WTC11 (cell line): ENCODE measurements at places on chromosomes 2 and 18. TPM values are rescaled to one million over a fixed set of nuclear protein-coding genes. Genes with fewer than 3 reads are reported as not detected.
A peak's percentile ranks its signal among the peaks of the same experiment; 100 is the strongest.

The PPP1CB gene
- total RNA-seq: 122 to 133 TPM (median 124 TPM) in 3 replicates

The IL36A gene
- total RNA-seq: not detected in 3 replicates

The TUBB8B gene
- 0.94 to 1.6 TPM (median 1.2 TPM) in 3 replicates for total RNA-seq

The MC5R gene
- 0.14 to 0.27 TPM (median 0.15 TPM) in 3 replicates for total RNA-seq

The MOB1A gene
- total RNA-seq: 84.9 to 92.6 TPM (median 88.2 TPM) in 3 replicates

The SCN1A gene
- 0.62 to 1.6 TPM (median 1.0 TPM) in 3 replicates for total RNA-seq

DNA sequence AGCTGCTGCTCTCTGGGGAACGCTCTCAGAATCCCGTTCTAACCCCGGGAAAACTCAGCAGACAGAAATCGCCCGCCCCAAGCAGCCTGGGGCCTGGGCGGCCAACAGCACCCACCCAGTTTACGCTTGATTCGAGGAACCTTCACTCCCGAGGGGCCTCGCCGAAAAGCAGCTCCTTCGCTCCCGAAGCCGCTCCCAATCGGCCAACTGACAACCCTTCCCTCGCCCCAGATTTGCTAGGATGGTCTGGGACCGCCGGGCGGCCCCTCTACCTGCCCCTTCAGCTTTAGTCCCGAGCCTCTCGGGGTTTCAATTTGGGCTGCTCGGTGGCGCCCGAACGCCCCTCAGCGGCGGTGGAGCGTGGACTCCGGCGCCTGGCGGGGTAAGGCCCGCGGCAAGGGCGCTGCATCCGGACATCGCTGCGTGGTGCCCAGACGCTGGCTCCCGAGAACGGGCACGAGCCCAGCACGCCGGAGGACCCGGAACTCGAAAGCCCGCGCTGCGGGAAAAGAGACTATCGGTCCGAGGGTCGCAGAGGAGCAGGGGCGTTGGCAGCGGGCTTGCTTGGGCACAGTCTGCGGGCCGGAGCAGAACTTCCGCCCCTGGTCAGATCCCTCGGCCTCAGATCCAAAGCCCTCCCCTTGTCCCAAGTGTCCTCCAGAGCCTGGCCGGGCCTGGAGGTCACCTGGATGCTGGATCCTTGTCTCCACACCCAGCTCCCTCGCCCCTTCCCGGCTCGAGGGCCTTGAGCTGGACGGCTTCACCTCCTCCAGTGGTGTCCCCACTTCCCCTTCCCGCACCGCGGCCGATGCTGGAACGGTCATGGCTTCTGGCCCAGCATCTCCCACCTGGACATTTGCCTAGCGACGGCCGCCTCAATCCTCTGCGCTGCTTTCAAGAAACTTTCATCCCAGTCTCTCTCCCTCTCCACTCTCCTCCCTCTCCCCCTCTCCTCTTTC is 3.0 kb upstream of the OTX1 start:
- DNase-seq: peak; percentile 67
- H3K36me3 ChIP-seq: no peaks in the 10 kb centered on the region
- H3K4me1 ChIP-seq: peaks cover 57% of the 10 kb centered on the region
- peaks cover 81% of the 10 kb centered on the region for H3K27me3 ChIP-seq
- H3K27ac ChIP-seq: no peak overlapping the region

GRCh38 chr2:120495586-120495985 is 149.7 kb downstream of the INHBB start:
- no peak overlapping the region for H3K27ac ChIP-seq
- no peak for DNase-seq
- H3K27me3 ChIP-seq: peaks cover 38% of the 10 kb centered on the region
- no peaks in the 10 kb centered on the region for H3K4me1 ChIP-seq
- H3K4me3 ChIP-seq: no peak overlapping the region

GRCh38 chr18:2244641-2245040 is 326.7 kb downstream of the METTL4 start:
- no peaks in the 10 kb centered on the region; the same call in 1 of the 2 replicates for H3K27me3 ChIP-seq
- H3K27ac ChIP-seq: no peak overlapping the region
- H3K36me3 ChIP-seq: peaks cover 29% of the 10 kb centered on the region
- H3K4me3 ChIP-seq: no peak overlapping the region
- H3K4me1 ChIP-seq: peaks cover 35% of the 10 kb centered on the region

- DNase-seq: no peak
- no peak overlapping the region for H3K27ac ChIP-seq
- H3K36me3 ChIP-seq: no peaks in the 10 kb centered on the region
- no peaks in the 10 kb centered on the region for H3K27me3 ChIP-seq
Observed at GRCh38 chr2:8265476-8266226, 416.2 kb upstream of the ID2 start.

GRCh38 chr18:8623549-8624106 is 14.4 kb downstream of the RAB12 start:
- no peak for DNase-seq
- no peaks in the 10 kb centered on the region for H3K27me3 ChIP-seq
- H3K4me1 ChIP-seq: peaks cover 93% of the 10 kb centered on the region
- H3K4me3 ChIP-seq: peak overlapping the region; percentile 58

DNA sequence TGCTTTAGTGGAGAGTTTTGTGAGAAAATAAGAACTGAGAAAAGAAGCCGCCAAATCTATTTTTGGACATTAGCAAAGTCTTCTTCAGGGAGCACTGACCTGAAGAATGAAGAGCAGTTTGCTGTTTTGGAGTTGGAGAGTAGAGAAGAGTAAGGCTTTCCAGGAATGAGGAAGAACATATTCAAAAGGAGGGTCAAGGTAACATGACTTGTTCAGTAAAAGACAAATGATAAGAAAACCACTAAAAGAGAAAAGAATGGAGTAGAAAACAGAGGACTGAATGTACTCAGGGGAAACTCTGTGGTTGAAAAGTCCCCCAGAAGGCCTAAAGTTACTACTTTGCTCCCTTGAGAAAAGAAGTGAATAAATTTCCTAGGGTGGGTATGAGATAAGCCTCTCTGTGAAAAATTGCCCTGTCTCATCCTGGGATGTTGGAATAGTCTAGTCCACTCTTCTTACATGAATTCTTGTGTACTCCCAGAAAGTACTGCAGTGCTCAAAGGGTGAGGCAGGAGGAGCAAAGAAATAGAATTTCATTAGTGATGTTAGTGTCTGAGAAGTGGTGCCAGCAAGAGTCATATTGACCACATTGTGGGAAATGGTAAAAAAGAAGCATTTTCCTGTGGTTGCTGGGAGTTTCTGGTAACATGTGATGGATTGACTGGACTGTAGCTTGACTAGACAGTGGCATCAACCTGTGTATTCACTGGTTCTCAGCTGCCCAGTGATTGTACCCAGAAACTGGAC is 27.8 kb downstream of the MBD5 start:
- H3K4me3 ChIP-seq: no peak overlapping the region
- H3K36me3 ChIP-seq: no peaks in the 10 kb centered on the region
- no peaks in the 10 kb centered on the region for H3K27me3 ChIP-seq
- DNase-seq: no peak
- H3K4me1 ChIP-seq: peaks cover 53% of the 10 kb centered on the region

- H3K36me3 ChIP-seq: no peaks in the 10 kb centered on the region
- no peaks in the 10 kb centered on the region for H3K27me3 ChIP-seq
- peak overlapping the region; percentile 49 for H3K27ac ChIP-seq
- peaks cover 23% of the 10 kb centered on the region for H3K4me1 ChIP-seq
Observed at GRCh38 chr2:191994749-191995148, 147.9 kb upstream of the CAVIN2 start.

DNA sequence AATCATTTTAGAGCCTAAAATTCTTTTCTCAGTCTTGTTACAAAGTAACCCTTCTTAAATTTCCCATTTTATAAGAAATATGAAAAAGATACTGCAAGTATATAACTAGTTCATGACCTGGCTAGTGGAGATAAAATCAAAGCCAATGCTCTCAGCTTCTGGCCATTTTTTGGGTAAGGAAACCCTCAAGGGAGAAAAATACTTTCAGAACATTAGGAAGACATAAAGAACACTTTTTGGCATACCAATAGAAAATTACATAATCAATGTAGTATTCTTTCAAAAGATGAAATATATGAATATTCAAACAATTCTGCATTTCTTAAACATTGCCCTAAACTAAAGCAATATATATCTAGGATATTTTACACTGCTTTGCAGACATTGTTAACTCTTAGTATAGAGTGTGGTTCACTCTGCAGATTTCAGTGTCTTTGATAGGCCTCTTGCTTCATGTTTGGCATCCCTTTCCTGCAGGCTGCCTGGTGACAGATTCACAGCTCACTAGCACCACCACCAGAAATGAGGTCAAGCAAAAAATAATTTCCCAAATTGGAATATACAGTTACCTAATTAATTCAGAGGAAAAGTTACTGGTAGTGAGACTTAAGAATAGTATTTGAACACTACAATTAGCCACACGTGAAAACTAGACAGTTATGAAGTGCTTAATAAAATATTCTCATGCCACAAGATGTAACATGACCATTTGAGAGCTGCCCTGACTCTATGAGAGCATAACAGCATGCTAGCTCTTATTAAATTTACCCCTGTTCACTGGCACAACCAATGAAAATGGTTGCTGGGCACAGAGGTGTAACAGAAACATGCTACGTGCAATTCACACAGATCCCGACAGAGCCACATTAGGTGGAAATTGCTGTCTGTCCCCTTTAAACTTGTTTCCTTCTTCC is 36.0 kb downstream of the PAIP2B start:
- H3K4me1 ChIP-seq: peaks cover 27% of the 10 kb centered on the region
- no peaks in the 10 kb centered on the region for H3K27me3 ChIP-seq
- peaks cover under 1% of the 10 kb centered on the region for H3K36me3 ChIP-seq
- no peak overlapping the region for H3K4me3 ChIP-seq
- H3K27ac ChIP-seq: no peak overlapping the region
- no peak for DNase-seq

- H3K27ac ChIP-seq: no peak overlapping the region
- DNase-seq: no peak
- no peaks in the 10 kb centered on the region for H3K36me3 ChIP-seq
- H3K4me1 ChIP-seq: no peaks in the 10 kb centered on the region
- H3K4me3 ChIP-seq: no peak overlapping the region
Observed at GRCh38 chr2:104547221-104547620, 306.7 kb upstream of the POU3F3 start.

GRCh38 chr2:33111002-33111446 is 164.3 kb downstream of the LTBP1 start:
- no peak overlapping the region for H3K27ac ChIP-seq
- no peak for DNase-seq
- no peaks in the 10 kb centered on the region for H3K36me3 ChIP-seq
- no peak overlapping the region for H3K4me3 ChIP-seq
- no peaks in the 10 kb centered on the region for H3K27me3 ChIP-seq

GRCh38 chr2:238422285-238422684 is 4.4 kb upstream of the ASB1 start:
- no peaks in the 10 kb centered on the region for H3K27me3 ChIP-seq
- no peaks in the 10 kb centered on the region for H3K36me3 ChIP-seq
- no peak overlapping the region for H3K4me3 ChIP-seq
- DNase-seq: no peak
- H3K4me1 ChIP-seq: peaks cover 30% of the 10 kb centered on the region
- H3K27ac ChIP-seq: 0 out of 2 replicates have a peak overlapping the region, but pooled peaks have one; percentile 40

DNA sequence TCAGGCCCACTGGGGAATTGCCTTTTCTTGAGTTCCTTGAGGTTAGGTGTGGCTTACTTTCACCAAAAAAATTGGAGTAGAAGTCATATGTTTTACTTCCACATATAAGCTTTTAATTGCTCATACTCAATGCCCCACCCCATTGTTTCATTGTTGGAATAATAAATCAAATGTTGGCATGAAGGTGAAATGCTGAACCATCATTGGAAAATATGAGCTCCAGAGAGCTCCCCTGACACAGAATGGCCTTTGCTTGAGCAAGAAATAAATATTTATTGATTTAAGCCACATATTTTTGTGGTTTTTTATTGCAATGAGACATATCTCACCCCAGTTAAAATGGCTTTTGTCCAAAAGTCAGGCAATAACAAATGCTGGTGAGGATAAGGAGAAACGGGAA is 167.3 kb upstream of the SRD5A2 start:
- no peak for DNase-seq
- peaks cover 36% of the 10 kb centered on the region for H3K36me3 ChIP-seq
- H3K4me1 ChIP-seq: no peaks in the 10 kb centered on the region
- peaks cover 6% of the 10 kb centered on the region for H3K27me3 ChIP-seq

DNA sequence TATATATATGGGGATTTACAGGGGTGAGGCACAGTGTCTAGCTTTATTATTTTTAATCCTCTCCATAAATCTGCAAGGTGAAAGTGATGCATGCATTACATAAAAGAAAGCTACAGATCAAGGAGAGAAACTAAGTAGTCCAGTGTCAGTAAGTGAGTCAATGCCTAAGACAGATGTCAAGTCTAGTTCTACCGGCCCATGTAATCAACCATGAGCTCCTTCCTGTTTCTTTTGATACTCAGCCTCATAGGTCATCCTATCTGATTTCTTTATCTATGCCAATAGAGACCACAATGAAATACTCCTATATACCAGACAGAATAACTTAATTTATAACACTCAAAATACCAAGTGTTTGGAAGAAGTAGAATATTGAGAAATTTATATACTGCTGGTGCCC is 20.2 kb upstream of the GYPC start:
- H3K36me3 ChIP-seq: no peaks in the 10 kb centered on the region
- DNase-seq: no peak
- H3K4me1 ChIP-seq: no peaks in the 10 kb centered on the region
